ENCODE measurements at places on chromosomes 5 and 9.

DNA sequence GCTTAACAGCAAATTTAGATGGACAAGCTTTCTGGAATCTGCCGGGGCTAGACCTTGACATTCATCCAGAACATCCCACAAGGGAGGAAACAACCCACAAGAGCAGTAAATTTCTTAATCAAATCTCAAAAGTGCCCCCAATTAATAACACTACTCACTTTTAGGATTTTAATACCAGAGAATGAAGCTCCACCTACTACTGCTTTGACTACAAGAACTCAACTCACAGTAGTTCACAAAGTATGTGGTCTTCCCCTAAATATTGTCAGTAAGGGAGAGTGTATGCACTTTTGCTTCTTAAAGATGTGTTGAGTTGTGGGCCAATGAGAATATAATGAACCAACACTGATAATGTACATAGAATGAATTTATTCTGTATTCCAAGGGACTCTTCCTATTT lies 94.7 kb downstream of the EBF1 start:
- DNase-seq: no peak

GRCh38 chr5:151496041-151496484 lies 48.7 kb downstream of the SLC36A1 start:
- DNase-seq: no peak

DNA sequence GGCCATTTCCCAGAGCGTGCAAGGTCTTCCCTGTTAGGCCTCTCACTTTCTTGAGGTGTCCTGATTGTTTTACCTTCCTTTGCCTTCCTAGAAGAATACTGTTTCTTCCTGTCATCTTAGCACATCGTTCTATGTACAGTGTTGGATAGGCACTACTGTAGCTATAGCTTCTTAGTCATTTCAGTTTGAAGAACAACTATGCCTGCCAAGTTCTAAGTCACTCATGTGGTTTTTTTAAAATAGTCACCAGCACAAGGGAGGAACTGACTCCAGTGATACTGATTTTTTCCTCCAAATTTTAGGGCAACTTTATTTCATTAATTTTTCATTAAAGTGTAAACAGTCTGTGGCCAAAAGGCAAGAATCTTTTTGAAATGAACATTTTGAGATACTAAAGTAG lies 122.4 kb upstream of the NR5A1 start:
- no peak for DNase-seq

DNA sequence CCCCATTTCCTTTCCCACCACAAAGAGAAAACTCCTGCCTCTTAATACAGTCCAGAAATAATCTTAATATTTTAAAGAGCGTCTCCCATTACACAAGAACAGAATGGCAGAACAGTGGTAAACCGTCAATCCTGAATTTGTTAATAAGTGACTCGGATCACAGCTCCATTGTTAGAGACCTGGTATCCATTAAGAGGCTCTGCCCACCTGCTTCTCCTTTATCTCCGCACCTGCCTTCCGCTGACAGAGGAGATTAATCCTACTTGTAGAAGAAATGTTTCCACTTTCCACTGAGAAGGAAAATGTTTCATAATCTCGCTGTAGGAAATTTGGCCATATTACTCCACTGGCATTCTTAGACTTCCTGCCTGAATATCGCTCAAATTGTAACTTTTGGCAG lies 1493.2 kb downstream of the MAT2B start:
- DNase-seq: no peak

DNA sequence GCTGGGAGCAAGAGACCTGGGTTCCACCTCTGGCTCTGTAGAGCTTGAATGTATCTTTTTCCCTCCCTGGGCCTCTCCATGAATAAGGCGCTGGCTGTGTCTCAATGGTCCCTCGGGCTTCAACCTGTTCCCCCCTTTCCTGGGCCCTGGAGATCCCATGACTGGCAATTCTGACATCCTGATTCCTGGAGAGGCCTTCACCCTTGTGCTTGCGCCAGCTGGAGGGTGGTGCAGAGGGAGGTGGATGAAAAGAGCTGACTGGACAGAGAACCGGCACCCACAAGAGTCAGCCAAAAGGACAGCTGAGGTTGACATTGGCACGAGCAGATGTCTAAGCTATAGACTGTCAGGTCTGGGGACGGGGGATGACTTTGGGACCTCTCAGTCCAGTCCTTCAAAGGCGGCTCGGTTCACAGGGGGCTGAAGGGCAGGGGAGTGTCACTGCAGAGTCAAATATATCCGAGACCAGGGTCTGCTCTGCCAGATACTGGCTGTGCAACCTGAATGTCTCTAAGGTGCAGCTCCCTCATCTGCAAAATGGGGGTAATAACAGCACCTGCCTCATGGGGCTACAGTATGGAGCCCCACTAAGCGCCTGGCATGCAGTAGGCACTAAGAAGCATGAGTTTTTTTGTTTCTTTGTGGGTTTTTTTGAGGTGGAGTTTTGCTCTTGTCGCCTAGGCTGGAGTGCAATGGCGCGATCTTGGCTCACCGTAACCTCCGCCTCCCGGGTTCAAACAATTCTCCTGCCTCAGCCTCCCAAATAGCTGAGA lies 13.8 kb downstream of the DNM1 start:
- no peak for DNase-seq

DNA sequence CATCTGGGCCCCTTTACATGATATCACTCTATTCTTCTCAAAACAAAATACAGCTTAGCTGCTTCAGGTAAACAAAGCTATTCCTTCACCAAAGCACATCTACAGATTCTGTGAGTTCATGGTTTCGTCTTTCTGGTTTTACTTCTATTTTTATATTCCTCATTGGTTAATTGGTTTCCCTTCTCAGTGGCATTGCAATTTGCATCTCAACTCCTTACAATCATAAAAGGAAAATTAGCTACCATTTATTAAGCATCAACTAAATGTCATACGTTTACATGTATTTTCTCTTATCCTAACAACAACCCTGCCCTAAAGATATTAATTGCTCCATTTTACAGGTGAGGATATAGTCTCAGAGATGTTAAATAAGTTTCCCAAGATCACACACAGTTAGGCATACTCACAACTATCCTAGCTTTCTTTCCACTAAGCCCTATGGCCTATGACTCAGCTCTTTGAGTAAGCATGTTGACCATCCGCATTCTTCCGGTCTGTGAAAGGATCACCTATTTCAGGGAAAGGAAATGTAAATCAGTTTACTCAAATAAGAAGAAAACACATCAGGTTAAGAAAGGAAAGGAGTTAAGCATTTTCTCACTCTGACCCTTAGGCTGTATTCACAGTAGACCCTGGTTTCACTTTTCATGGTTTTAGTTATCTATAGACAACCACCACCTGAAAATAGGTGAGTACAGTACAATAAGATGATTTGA lies 146.1 kb downstream of the CAAP1 start:
- no peak for DNase-seq

DNA sequence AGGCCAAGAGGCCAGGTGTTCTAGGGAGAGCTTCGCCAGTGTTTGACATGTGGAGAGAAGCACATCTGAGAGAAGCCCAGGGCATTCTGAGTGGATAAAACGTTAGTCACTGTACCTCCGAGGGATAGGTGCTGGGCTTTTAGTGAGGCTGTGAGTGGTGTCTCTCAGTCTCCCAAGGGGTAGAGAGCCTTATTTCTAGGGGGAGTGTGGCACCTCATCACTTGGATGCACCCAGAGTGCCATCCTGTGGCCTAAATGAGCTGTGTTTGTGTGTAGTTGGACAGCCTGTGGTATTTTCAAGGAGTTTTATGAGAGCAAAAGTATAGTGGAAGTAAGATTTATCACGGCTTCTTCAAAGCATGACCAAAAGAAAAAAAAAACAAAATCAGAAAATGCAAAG lies 1046.9 kb upstream of the WWC1 start:
- DNase-seq: no peak

DNA sequence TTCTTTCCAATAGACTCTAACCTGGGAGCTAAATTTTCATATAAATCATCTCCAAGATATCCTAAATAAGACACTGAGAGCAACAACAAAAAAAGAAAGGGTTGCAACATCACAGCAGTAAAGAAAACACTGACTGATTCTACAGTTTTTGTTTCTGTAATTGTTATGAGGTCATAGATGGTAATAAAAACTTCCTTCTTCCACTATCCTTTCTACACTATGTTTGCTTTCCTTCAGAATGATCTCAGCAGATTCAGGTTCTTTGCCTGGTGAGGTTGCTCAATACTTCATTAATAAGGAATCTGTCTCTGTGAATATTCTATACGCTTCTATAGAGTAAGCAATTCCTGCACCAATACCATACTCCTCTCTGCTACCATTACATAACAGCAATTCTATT lies 835.6 kb upstream of the GRAMD2B start:
- no peak for DNase-seq

- DNase-seq: no peak
These were observed 242.1 kb upstream of the ZNF462 start for GRCh38 chr9:106620866-106621265.

DNA sequence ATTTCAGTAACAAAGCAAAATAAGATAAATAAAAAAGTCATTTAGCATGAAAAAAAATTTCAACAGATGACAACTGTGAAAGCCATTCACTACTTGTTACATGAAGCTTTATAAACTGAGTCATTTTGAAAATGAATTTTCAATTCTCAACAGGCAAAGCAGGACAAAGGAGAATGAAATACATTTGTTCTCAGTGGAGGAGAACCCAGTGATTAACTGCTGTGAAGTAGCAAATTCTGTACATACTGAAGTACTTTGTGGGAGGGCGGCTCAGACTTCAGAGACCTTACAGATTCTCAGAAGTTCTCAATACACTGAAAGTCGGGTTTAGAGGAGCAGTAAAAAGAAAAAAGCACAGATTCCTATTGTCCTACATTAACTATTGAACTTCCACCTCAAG lies 21.7 kb downstream of the SKIC3 start:
- no peak for DNase-seq

GRCh38 chr9:81717747-81718077 lies 28.4 kb upstream of the TLE1 start:
- no peak for DNase-seq

DNA sequence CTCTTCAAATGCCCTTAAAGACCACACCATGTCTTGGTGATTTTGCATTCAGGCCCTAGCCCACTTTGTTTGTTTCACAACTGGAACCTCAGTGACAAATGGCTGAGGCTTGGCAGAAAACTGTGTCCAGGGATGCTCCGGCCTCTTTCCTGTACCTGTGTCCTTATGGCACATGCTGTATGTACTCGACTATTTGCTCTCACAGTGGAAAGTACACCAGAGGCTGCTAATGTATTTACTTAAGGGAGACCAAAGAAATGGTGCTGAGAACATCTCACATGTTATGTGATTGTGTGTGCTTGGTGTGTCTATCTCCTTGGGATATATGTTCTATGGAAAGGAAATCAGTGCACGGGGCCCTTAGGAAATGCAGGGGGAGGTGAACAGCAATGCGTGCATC lies 263.3 kb downstream of the GADD45G start:
- no peak for DNase-seq

GRCh38 chr5:67549947-67550346 lies 353.3 kb upstream of the CD180 start:
- DNase-seq: no peak

GRCh38 chr9:8365029-8365428 lies 565.5 kb upstream of the DMAC1 start:
- no peak for DNase-seq

- no peak for DNase-seq
These were observed 34.4 kb downstream of the ROPN1L start for GRCh38 chr5:10475931-10476676.
